ENCODE measurements at places on chromosomes 2 and 18. TPM values are rescaled to one million over a fixed set of nuclear protein-coding genes. Genes with fewer than 3 reads are reported as not detected.

DNA sequence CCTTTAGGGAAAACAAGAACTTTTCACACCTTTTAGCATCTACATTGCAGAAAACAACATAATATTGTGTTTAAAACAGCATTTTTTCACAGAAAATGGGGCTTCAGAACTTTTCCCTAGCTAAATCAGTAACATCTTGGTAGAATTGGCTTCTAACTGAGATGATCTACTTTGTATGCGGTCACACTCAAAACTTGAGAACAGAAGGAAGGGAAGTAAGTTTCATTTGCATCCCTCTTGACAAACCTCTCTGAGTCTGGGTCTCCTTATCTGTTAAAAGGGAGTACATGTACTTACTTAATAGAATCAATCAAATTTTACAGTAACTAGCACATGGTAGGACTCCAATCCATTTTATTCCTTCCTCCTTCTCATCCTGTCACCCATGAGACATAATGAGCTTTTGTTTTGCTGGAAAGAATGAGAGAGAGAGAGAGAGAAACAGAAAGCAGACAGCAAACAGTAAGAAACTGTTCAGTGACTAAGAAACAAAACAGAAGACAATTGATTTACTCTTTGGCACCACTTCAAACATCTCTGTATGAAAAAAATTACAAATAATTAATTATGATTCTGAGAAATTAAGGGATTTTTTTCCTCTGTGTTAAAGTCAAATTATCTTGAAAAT, 387.3 kb downstream of the SATB2 start:
- no peak for DNase-seq

- DNase-seq, result peak; percentile 94
Observed at GRCh38 chr2:231707625-231707926, 749 bp upstream of the PTMA start.

DNA sequence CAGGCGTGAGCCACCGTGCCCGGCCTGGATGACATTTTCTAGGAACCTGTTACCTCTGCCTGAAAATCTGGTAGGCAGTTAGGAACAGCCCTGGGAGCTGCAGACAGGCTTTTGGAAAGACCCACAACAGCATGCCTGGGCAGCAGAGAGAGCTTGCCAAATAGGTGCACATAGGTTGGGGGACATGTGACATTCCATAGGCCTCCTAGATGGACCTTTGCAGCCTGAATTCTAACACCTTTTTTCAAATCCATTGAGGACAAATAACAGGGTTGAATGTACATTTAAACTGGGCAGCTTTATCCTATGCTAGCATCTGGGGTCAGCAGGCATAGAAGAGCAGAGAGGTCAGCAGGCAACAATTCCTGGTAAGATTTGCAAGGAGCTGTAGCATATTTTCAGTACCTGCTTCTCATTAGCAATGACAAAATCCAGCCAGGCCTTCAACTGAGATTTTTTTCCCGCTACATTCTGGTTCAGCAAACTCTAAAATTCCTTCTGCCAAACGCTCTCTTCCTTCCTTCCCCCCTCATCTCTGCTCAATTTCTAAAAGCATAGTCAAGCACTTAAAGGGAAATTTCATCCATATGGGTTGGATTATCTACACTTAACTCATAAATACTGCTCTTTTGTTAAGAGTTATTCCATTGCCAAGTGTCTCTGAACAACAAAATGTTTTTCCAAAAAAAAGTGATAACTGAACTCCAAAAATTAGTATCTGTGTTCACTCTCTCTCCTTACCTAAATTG, 75.2 kb downstream of the SOWAHC start:
- peak; percentile 60 for DNase-seq

DNA sequence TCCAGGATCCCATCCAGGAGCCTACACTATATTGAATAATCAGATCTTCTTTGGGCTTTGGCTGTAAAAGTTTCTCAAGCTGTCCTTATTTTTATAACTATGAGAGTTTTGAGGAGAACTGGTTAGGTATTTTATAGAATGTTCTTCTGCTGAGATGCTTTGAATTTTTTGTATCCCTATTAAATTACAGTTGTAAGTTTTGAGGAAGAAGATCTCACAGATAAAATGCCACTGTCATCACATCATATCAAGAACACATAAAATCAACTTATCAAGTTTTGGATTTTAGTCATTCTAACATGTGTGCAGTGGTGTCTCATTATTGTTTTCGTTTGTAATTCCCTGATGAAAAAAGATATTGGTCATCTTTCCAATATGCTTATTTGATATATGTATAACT, 260.2 kb upstream of the COL3A1 start:
- no peak for DNase-seq

- DNase-seq, result no peak
Observed at GRCh38 chr2:132638313-132639040, 31.5 kb downstream of the LYPD1 start.

DNA sequence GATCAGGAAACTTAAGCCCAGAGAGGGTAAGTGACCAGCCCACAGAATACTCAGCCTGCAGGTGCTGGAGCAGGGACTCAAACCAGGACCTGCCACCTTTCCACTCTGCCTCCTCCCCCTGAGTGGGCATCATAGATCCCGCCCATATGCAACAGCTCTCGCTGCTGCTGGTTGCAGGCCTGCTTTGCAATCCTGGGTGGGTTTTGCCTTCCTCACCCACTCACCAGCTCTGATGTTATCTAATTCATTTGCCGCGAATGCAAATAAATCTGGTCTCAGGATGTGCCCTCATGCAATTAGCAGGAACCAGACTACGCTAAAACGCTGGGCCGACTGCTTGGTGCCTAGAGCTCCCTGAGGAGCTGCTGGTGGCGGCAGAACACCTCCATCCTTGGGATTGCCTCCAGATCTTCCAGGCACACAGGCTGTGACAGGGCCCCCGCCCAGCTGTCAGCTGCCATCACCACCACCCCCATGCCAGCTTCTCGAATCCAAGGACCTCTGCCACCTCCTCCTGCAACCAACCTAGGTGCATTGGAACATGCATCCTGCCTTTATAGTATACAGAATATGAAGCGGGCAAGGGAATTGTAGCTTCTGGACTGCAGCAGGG, 28.8 kb downstream of the CNGA3 start:
- no peak for DNase-seq

DNA sequence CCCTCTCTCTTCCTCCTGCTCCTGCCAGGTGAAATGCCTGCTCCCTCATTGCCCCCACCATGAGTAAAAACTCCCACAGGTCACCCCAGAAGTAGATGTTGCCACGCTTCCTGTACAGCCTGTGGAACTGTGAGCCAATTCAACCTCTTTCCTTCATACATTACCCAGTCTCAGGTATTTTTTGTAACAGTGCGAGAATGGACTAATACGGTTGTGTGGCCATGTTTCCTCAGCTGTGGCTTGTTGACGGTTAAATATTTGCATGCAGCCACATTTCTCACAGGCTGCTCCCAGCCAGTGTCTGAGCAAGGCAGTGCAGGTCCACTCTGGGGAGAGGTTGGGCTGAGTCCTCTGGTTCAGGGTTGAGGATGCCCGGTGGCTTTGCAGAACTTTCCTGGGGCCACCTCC, 27.8 kb upstream of the COPS8 start:
- no peak for DNase-seq

GRCh38 chr2:9993488-9994165, 42.1 kb downstream of the GRHL1 start:
- peak; percentile 79 for DNase-seq

- DNase-seq, result no peak
Observed at GRCh38 chr18:79374408-79375171, 21.1 kb upstream of the NFATC1 start.

DNA sequence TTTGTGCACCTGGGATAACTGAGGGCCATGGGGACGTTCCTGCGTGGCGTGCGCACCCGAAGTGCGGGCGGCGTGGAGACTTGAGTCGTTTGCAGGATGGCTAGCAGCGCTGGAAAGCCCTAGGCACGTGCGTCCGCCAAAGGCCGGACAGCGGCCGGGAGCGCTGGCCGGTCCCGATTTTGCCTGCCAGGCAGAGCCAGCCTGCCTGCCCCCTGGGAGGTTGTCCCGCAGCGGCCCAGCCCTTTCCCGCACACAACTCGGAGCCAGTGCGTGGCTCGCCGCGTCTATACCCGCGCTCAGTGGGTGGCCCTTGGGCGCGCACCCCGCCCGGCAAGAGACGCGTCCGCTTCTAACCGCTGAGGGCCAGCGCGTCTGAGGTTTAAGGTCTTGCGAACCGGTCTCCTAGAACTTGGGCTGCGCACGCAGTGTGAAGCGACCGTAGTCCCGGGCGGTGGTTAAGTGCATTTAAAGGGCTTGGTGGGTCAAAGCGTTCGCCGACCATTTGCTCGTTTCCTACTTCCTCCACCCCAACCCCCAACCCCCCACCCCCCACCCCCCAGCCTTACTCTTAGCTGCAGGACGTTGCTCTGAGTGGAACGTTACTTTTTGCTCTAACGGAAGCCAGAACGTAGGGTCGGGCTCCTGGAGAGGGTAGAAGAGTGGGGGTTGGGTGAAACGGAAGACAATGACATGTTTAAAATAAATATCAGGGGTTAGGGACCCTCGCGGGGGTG, 627 bp downstream of the CDCA7 start:
- DNase-seq, result peak; percentile 89

GRCh38 chr2:131121464-131121863, 16.3 kb downstream of the PLEKHB2 start:
- no peak for DNase-seq

- no peak for DNase-seq
Observed at GRCh38 chr18:28984731-28985130, 807.8 kb upstream of the CDH2 start.

DNA sequence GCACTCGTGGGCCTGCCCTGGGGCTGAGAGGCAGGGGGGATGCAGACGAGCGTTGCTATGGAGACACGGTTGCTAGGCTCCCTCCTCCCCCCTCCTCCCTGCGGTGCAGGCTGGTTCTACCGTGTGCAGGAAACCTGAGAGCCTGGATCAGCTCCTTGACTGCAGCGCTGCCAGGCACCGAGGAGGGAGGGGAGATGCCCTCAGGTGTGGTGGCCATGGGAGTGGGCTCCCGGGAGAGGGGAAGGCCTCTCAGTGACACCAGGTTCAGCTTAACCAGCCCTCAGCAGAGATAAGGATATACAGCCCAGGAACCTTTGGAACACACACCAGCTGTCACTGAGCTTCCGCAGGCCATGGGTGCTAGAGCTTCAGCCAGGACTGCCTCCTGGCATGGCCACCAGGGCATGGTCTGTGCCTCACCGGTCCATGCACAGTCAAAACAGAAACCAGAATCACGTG, 124.4 kb upstream of the PXDN start:
- no peak for DNase-seq

GRCh38 chr2:199812493-199812892, 38.5 kb downstream of the FTCDNL1 start:
- no peak for DNase-seq

- DNase-seq, result peak; percentile 44
Observed at GRCh38 chr18:62784966-62785413, 69.6 kb downstream of the PHLPP1 start.

- DNase-seq, result peak; percentile 37
Observed at GRCh38 chr18:49704334-49704733, 109.0 kb downstream of the ACAA2 start.

GRCh38 chr2:202121532-202122162, 48.6 kb downstream of the KIAA2012 start:
- no peak for DNase-seq

TTR gene
- 1.8 TPM for polyA plus RNA-seq

GRB14 gene
- polyA plus RNA-seq, result 2.0 TPM

EVX2 gene
- polyA plus RNA-seq, result not detected

REG3G gene
- not detected for polyA plus RNA-seq

MSH6 gene
- polyA plus RNA-seq, result 36.6 TPM

KANSL3 gene
- polyA plus RNA-seq, result 36.1 TPM

FEV gene
- polyA plus RNA-seq, result not detected

Data from muscle of back (tissue), 13 donors.